ENCODE measurements at places on chromosomes 16 and 17. TPM values are rescaled to one million over a fixed set of nuclear protein-coding genes. Genes with fewer than 3 reads are reported as not detected.

The TBL3 gene
- 55.7 TPM for total RNA-seq

The CCNF gene
- 0.43 TPM for total RNA-seq

The KLHL10 gene
- not detected for total RNA-seq

The CHAD gene
- not detected for total RNA-seq

The ZACN gene
- not detected for total RNA-seq

The TMEM208 gene
- 8.3 TPM for total RNA-seq

The CA7 gene
- not detected for total RNA-seq

The EPX gene
- total RNA-seq = not detected

The VWA3A gene
- not detected for total RNA-seq

The SEPTIN12 gene
- total RNA-seq = not detected

The DUSP14 gene
- total RNA-seq = 4.6 TPM

The NPIPA5 gene
- total RNA-seq = not detected

The MYH1 gene
- not detected for total RNA-seq

The SOX9 gene
- 2.4 TPM for total RNA-seq

The IGFBP4 gene
- 1,295 TPM for total RNA-seq

The FBXW10B gene
- not detected for total RNA-seq

The CPHXL2 gene
- total RNA-seq = not detected

The CD7 gene
- 6.7 TPM for total RNA-seq

The TMC5 gene
- not detected for total RNA-seq

The ZP2 gene
- total RNA-seq = not detected

The MARVELD3 gene
- not detected for total RNA-seq

The ADAD2 gene
- total RNA-seq = not detected

The KIF19 gene
- 11.7 TPM for total RNA-seq

The SLC22A31 gene
- total RNA-seq = not detected

The TAC4 gene
- not detected for total RNA-seq

The CTF1 gene
- total RNA-seq = 0.21 TPM

The PRSS27 gene
- total RNA-seq = not detected

The CCL5 gene
- 43.2 TPM for total RNA-seq

The TEKT1 gene
- total RNA-seq = not detected

The ESRP2 gene
- not detected for total RNA-seq

The YBX2 gene
- total RNA-seq = not detected

The WIPF2 gene
- total RNA-seq = 11.2 TPM

The TEX14 gene
- not detected for total RNA-seq

The DNAAF8 gene
- total RNA-seq = not detected

The IQCK gene
- not detected for total RNA-seq

The C17orf75 gene
- 15.5 TPM for total RNA-seq

Data from ascending aorta (tissue), 2 donors.